ENCODE measurements at places on chromosomes 3 and 15.

DNA sequence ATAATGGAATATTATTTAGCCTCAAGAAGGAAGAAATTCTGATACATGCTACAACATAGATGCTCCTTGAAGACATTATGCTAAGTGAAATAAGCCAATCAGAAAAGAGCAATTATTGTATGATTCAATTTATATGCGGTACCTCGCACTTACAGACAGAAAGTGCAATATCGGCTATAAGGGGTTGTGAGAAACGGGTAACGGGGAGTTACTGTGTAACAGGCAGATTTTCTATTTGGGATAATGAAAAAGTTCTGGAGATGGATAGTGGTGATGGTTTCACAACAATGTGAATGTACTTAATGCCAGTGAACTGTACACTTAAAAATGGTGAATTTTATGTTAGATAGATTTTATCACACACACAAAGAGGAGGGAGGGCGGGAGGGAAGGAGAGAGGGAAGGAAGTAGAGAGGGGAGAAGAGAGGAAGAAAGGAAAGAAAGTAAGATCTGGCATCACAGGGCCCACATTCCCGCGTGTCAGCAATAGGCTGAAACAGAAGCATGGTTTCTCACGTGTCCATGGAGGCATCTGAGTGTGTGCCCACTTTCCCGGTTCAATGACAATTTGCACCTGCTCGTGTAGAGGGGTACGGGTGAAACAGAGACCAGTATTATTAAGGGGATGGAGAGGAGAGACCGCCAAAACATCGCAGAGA, 700 bp upstream of the BLM start:
- no peak for DNase-seq

- DNase-seq: no peak
Observed at GRCh38 chr15:57550640-57551039, 41.1 kb upstream of the MYZAP start.

GRCh38 chr15:39792844-39793335, 10.2 kb upstream of the FSIP1 start:
- no peak for DNase-seq

- DNase-seq: no peak
Observed at GRCh38 chr3:47162697-47163168, 1.2 kb downstream of the SETD2 start.

DNA sequence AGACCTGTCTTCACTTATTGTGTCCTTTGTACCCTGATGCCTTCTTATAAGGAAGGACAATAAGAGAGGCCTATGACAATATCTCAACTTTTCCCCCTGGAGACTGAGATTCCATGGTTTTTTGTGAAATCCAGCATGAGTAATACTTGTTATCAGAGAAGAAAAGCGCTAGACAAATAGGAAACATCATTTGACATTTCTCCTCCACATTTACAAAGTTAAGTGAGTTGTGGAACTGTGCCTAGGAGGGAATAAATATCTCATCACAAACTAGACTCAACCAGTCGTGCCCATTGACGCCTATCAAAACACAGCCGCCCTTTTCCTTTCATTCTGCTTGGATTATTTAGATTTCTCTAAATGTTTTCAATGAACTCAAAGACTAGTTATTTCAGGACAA, 253.1 kb downstream of the MECOM start:
- DNase-seq: no peak
